ENCODE measurements at places on chromosomes 12 and 14.
A peak's percentile ranks its signal among the peaks of the same experiment; 100 is the strongest.

DNA sequence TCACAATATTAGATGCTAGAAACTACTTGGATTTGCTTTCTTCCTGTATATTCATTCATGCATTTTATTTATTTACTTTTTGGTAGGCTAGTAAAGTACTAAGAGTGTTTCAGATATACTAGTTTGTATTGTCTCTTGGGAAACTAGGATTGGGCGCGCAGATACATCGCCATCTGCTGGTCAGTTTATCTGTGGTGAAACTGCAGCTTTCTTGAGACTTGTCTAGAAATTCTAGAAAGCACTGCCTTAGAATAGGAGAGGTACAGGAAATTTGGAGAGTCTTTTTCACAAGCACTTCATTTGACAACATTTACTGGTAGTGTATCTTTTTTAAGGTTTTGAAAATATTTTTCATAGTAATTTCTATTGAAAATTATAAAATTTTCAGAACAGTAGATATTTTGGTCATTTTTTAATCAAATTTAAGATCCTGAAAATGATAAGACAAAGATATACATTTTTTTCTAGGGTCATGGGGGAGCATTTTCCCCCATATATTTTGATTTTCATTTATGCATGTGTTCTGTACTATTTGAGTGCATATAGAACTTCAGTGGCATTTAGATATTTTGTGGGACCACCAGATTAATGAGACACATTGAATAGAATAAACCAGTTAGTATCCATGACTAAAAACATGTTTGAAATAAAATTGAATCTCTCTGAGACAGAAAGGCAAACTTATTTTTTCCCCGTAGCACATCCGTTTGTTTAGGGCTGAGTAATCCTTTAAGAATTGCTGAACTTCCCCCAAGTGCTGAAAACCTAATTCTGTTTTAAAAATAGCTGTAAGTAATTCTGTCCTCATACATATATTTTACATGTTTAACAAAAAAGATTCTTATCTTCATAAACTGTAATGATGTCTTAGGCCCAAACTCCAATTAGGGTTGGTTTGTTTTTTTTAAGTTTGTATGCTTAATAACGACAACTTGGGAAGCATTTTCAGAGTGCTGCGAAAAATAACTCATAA, 44.5 kb downstream of the SLC38A6 start:
- DNase-seq, result peak; percentile 66

DNA sequence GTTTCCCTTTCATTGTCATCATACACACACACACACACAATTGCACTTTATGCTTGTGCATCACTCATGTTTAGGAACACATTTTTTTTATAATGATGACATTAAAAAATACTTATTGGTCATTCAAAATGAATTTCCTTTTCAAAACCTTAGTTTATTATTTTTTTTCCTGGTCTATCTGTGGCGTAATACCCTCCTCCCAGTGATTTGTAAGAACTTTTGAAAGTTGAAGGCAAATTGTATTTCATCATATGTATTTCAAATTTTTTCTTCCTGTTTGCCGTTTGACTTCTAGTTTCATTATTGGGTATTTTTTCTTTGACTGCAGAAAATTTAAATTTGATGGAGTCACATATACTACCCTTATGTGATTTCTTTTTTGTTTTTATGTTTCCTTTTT, 2.5 kb upstream of the LRRK2 start:
- no peak for DNase-seq

DNA sequence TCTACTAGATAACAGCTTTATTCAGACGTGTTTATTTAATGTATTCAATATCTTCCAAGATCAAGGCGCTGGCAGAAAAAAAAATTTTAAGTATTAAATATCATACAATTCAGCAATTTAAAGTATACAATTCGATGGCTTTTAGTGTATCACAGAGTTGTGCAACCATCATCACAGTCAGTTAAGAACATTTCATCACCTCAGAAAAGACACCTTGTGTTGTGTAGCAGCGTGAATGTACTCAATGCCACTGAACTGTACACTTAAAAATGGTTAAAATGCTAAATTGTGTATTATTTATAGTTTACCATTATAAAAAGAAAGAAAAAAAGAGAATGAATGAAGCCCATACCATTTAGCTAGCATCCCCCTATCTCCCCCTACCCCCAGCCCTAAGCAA, 96.4 kb downstream of the RIN3 start:
- no peak for DNase-seq

- DNase-seq, result no peak
Observed at GRCh38 chr12:22115711-22116110, 69.7 kb downstream of the CMAS start.

DNA sequence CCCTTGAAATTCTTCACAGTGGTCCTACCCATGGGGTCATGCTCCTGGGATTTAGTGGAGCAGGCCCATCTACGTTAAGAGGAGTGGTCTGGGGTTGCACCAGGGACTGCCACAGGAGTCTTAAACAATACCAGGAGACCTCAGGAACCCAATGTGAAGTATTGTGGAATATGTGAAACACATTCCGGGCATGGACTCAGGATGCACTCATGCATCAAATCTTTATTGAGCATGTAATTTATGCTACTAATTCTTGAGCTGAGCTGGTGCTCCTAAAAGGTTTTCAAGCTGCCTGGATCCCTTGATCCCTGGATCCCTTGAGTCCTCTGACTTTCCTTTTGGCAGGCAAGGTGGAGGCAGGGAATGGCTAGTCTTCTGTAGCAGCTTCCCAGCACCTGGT, 8.8 kb downstream of the SERPINA10 start:
- DNase-seq, result no peak

- no peak for DNase-seq
Observed at GRCh38 chr12:46895726-46896125, 69.9 kb upstream of the SLC38A4 start.

GRCh38 chr12:3947781-3948180, 74.6 kb upstream of the PARP11 start:
- DNase-seq, result peak; percentile 68

GRCh38 chr12:19885093-19885812, 446.0 kb downstream of the AEBP2 start:
- no peak for DNase-seq

GRCh38 chr12:44531320-44531971, 344.7 kb downstream of the NELL2 start:
- DNase-seq, result no peak

GRCh38 chr12:47080725-47081502, 1.2 kb upstream of the AMIGO2 start:
- DNase-seq, result no peak

GRCh38 chr12:20028033-20028432, 340.3 kb upstream of the PDE3A start:
- no peak for DNase-seq

GRCh38 chr14:42001431-42001830, 394.8 kb downstream of the LRFN5 start:
- no peak for DNase-seq

DNA sequence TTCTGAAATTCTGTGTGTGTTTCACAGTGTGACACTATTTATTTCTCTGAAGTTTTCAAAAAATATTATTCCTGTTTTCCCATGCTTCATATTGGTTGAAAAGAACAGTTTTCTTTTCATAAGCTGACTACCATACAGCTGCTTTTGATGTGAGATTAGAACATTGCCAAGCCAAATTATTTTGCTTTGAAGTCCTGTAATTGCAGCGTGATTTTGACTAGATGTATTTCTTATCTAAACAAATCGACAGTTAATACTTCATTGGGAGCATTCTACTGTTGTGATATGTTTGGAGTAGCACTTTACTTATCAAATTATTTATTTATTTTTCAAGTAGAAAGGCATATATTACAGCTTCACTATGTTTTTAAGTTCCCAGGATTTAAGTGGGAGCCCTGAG, 132.0 kb downstream of the DACT1 start:
- DNase-seq, result no peak

- DNase-seq, result no peak
Observed at GRCh38 chr12:79681008-79681590, 9.7 kb downstream of the PAWR start.

DNA sequence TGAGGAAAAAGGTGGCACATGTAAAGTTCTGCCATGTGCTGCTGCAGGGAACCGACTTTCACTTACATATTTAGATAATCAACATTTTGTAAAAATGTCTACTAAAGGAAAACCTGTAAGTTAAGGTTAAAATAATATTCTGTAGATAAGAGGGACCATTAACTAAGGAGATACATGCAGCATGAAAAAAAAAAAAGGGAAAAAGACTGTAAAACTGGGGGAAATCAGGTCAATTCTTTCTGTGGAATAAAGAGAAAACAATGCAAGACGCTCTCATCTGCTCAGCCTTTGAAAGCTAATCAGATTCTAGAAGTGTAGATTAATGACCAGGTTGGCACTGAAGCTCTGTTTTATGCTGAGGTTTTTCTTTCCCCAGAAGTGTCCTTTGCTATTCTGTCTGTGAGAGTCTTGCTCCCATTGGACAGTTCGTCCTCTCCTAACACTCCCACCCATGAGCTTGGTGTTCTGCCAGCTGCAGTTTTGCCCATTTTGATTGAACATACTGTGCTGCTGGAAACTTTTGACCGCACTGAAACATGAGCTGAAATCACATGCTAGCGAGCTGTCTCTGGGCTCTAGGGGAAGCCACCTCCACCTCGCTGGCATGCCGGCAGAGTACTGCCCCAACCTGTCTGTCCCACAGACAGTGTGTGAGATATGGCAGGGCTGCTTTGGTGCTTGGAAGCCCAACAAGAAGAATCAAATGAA, 39.7 kb downstream of the PPTC7 start:
- DNase-seq, result no peak

DNA sequence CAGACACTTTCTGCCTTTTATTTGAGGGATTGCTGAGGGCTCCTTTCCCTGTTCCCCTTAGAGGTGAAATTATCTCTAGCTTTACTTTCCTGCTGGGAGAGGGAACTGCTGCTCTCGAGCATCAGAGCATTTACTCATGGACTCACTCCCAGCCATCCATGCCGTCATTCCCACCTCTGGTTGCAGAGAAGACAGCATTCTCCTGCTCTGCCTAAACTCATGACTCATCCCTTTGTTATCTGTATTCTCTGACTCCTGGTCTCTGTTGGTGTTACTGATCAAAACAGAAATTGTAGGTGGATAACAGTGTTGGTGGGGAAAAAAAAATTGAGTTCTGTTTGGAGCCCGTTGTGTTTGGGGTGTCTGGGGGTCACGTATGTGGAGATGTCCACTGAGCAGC, 159.3 kb downstream of the TTC8 start:
- DNase-seq, result no peak

GRCh38 chr12:69687390-69687789, 11.7 kb downstream of the BEST3 start:
- DNase-seq, result no peak

DNA sequence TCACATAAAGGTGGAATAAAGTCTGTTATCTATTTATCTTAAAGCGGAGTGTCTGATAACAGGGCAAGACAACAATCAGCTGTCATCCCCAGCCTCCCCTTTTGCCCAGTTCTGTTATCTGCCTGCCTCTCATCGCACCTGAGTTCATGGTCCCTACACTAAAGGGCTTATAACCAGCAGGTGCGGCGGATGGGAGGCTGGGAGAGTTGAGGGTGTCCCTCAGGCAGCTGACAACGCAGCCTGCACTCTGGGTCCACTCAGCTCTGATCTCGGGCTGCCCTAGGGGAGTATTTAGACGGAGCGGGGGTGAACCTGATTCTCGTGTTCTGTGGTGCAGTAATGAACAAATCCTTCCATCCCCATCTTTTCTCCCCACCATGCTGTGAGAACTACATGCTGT, 34.0 kb upstream of the JDP2 start:
- no peak for DNase-seq

DNA sequence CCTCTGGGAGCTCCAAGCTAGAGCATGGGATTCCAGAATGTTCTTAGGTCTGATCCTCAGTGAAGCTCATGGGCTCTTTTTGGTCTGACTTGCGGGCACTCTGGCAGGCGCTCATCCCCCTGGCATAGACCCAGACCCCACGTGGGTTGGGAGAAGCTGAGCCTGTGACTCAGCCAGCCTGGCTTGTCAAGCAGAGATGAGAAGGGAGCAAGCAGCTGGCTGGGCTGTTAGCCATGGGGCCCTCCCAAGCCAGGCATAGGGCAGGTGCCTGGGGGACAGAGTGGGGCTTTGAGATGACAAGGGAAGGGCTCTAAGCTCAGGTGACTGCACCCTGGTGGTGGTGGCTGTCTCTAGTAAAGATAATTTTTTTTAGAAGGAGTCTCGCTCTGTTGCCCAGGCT, 80.3 kb upstream of the NOS1 start:
- no peak for DNase-seq

DNA sequence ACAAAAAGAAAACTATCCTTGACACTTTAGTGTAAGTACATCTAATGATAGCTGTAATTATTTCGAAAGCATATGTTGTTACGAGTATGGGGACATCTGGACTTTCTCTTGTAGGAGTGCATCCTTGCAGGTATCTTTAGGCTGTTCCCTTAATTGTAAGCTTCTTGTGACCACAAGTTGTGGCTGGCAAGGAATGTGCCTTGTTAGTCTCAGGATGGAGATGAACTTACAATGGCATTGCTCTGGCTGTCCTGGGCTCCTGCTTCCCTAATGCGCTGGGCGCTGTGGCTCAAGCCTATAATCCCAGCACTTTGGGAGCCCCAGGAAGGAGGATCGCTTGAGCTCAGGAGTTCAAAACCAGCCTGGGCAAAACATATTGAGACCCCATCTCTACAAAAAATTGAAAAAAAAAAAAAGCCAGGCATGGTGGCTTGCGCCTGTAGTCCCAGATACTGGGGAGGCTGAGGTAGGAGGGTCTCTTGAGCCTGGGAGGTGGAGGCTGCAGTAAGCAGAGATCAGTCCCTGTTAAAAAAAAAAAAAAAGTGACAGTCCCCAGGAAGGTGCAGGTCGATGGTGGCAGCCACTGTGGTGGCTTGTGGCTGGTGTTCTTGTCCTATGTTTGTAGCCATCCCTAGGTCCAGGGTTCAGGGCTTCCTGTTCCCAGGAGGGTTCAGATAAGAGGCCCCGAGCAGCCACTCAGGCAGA, 23.7 kb upstream of the PPP1R13B start:
- no peak for DNase-seq

DNA sequence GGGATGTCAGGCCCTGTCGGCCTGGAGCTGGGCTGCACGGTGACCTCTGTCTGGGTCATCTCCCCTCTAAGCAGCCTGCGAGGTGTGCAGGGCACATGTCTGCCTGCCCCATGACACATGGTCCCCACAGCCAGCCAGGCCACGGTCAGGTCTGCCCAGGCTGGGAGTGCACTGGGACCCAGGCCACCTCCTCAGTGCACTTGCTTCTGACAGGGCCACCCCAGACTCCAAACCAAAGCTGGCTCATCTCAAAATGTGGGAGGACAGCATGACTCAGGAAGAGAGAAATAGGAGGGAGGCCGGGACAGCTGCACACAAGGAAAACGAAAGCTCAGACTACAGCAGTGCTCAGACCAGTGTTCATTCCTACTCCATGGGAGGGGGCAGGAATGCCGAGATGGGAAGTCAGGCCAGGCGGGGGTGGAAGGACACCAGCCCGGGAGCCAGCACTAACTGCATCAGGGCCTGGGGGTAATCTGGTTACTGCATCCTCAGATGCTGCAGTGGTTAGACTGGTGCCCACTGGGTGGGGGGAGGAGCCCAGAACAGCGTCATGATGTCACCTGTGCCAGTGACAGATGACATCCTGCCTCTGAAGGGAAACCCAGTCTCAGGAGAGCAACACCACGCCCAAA, 4.0 kb downstream of the P2RX2 start:
- no peak for DNase-seq
